Osteoblast (primary cell): ENCODE measurements at places on chromosomes 5 and 9. TPM values are rescaled to one million over a fixed set of nuclear protein-coding genes. Genes with fewer than 3 reads are reported as not detected.

- no peak for DNase-seq
Measured at GRCh38 chr9:18601026-18601425, 127.1 kb downstream of the ADAMTSL1 start.

The HTR4 gene
- not detected in 2 replicates for total RNA-seq

DNA sequence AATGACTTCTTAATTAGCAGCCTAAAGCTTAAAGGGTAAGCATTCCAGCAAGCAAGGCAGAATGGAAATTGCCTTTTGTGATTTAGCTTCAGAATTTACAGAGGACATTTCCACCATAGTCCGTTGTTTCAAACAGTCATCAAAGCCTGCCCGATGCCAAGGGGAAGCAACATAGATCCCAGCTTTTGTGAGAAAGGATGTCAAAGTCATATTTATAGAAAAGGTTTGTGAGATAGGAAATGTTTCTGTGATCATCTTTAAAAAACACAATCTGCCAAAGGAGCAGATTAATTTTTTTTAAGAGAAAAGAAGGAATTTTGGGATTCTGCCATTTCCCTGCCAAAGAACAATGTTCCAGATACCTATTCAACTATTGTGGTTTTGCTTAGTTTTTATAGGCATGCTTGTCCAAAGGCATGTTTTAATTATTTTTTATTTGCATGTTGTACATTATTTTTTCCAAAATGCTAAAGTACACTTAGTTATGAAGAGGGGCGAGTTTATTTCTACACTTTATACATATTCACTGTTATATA lies 346.9 kb downstream of the ZNF608 start:
- DNase-seq = no peak

- no peak for DNase-seq
Measured at GRCh38 chr9:114883709-114884108, 46.7 kb downstream of the TNFSF8 start.

GRCh38 chr5:107072967-107073366 lies 597.8 kb downstream of the EFNA5 start:
- DNase-seq = no peak
